ENCODE measurements at places on chromosomes 5 and 9.

- no peak for DNase-seq
These were observed 148.5 kb upstream of the OTULINL start for GRCh38 chr5:14432931-14433589.

- no peak for DNase-seq
These were observed 378.9 kb downstream of the EFNA5 start for GRCh38 chr5:107291866-107292265.

- no peak for DNase-seq
These were observed 20.4 kb upstream of the SELENOP start for GRCh38 chr5:42832060-42832459.

DNA sequence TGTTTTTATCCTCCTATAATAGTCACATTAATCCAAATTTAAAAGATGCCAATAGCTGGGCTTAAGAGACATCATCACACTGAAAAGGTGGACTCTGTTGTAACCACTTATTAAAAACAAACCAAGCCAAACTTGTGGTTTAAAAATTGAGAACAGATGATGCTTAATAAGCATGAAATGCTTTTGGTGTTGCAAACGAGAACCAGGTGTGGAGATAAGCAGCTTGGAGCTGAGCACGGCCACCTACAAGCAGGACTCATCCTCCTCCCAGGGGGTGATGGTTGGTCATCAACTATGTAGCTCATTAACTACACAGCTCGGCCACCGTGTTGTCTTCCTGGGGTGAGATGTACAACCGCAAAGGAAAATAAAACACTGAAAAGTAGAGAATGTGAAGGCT lies 154.4 kb downstream of the NPR3 start:
- DNase-seq = no peak

DNA sequence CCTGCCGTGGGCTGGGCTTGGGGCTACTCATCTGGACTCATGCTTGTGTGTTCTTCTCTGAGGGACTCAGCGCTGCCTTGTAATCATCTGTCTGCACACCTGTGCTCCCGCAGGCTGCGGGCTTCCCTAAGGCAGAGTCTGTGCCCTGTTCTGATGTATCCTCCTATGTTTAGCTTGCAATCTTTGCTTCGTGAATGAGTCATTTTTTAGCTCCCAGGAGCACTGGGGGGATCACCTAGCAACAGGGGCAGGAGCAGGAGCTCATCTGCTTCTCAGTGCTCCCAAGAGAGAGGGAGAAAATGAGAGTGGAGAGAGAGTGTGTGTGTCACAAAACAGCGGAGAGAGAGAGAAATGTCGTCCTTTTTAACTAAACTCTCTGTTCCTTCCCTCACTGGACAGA lies 202.4 kb upstream of the ZNF618 start:
- no peak for DNase-seq

DNA sequence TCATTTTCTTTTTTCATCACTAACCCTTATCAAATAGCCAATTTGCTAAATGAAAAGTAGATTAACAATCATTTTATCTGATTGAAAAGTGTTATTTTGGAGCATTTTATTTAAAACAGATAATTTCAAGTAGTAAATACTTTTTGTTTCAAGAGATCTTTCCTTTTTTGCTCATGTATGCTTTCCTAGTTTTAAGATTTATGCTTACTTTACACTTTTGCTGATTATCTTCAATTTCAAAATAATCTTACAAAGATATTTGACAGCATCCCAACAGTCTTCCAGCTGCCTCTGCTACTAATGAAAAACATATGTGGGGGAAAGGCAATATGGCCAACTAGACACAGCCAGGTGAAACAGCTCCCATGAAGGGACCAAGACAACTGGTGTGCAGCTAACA lies 1027.3 kb upstream of the CDH9 start:
- DNase-seq = no peak

DNA sequence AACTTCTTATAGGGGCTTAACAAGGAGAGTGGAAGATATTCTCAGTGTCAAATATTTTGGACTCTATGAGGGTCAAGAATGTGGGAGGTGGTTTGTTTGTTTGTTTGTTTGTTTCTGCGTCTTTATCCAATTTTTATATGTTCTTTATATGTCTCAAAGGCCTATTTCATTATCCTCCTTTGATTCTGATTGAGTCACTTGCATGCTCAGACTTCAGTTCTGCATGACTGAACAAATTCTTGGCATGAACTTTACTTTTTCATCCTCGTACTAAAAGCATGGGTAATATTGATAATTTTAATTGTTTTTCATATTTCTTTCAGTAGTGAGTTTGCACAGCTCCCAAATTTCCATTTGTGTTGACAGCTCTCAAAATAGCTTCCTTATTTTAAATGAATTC lies 19.2 kb upstream of the ERBIN start:
- DNase-seq = no peak

- no peak for DNase-seq
These were observed 848.8 kb downstream of the MAT2B start for GRCh38 chr5:164354139-164354751.

GRCh38 chr9:137299938-137300337 lies 2.1 kb downstream of the NRARP start:
- no peak for DNase-seq

DNA sequence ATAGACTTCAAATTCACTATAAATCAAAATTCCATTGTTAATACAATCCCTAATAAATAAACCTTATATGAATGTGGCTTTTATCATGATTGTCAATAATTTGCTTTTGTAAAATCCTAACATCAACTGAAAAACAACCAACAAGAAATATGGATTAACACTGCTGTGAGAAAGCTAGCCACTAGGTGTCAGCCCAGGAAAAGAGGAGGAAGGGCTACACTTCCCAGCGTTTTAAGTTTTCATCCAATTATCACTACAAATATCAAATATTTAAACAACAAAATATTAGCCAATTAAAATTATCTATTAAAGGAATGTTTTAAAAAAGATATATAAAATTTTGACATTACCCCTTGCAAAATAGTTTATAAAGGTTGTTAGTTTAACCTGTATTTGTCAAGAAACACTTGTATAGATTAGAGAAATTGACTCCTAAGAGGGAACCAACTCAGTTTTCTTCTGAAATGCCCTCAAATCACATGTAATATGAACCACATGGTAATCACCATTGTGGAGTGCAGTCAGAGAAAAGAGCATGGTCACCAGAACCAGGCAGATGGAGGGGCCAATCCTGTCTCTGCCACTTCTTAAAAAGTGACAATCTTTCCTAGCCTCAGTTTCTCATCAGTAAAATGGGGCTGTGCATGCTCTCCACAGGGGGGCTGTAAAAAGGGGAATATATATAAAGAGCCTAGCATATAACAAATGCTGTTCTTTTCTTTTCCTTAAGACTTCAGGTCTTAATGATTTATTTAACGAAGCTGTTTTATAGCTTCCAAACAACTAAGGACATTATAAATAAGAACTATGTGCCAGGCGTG lies 188.2 kb downstream of the CRB2 start:
- DNase-seq = no peak

DNA sequence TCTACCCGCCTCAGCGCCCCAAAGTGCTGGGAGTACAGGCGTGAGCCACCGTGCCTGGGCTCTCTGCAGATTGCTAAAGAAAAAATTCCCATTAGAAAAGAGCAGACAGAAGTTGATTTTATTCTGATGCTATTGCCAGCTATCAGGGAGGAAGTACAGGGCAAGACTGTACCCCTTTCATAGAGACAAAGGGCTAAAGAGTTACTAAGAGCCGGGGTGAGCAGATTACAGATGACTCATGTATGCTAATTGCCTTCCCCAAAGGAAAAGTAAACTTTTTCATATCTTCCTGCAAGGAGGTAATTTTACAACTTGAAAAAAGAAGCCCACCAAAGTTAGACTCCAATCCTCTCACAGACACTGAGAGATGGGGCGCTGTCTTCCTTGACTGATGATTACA lies 42.3 kb upstream of the MCTP1 start:
- DNase-seq = no peak

GRCh38 chr5:15798006-15798405 lies 298.0 kb downstream of the FBXL7 start:
- DNase-seq = no peak

GRCh38 chr9:99411479-99412115 lies 189.5 kb downstream of the SEC61B start:
- no peak for DNase-seq

DNA sequence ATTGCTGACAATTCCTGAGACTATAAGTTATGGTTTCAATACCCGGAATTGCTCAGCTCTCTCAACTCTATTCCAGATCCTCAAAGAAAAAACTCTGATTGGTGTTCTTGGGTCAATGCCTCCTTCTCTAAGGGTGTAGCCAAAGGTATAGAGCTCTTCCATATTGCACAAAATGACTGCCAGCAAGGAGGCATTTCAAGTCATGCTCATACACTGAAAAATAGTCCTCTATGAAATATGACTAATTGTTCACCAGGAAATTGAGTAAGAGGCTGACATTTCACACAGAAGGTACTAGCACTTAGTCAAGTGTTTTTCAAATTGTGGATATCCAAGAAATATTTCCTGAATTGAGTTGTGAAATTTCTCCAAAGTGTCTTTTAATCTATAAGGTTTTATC lies 111.1 kb upstream of the KLF9 start:
- DNase-seq = no peak

- no peak for DNase-seq
These were observed 103.9 kb upstream of the NR5A1 start for GRCh38 chr9:124611106-124611505.

GRCh38 chr9:94926431-94926800 lies 199.9 kb downstream of the AOPEP start:
- DNase-seq = no peak

DNA sequence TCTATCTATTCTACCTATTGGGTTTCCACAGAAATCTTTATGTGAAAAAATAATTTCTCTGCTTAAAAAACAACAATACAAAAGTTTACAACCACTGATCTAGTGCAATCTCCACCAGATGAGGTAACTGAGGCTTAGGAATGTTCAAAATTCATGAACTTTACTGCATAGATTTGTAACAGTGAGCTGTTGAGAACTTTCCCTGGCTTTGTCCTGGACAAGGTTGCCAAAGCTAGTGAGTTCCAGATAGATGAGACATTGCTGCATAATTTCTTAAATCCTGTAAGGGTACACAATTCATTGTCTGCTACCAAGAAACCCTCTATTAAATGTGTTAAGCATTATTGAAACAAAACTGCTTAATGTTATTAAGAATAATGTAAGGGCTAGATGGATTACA lies 102.7 kb downstream of the OSMR start:
- no peak for DNase-seq

- no peak for DNase-seq
These were observed 176.2 kb downstream of the ICE1 start for GRCh38 chr5:5598547-5599113.

DNA sequence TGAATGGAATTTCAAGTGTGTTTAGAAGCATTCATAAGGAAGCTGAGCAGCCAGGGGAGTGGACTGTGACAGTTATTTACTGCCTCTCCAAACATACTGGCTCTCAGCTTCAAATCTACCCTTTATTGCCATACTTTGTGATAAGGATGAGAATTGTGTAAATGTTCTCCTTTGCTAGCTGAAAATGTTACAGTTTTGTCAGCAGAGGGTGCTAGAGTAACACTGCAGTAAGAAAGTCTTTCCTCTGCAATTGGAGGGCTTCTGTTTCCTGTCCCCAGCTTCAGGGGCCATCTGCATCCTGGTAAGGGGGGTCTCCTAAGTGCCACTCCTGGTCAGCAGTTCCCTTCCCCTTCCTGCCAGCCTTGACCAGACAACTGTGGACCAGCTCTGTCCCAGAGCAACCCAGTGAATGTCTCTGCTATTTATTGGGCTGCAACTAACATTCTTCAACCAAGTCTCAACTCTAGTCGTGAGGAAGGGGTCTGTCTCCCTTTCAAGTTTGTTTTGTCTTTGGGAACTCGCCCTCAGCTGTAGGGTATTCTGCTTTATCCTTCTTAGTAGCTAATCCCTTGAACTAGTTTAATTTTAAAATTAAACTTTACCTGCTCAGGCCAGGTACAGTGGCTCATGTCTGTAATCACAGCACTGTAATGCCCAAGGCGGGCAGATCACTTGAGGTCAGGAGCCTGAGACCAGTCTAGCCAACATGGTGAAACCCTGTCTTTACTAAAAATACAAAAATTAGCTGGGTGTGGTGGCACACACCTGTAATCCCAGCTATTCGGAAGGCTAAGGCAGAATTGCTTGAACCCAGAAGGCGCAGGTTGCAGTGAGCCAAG lies 45.3 kb downstream of the RAPGEF6 start:
- no peak for DNase-seq

- no peak for DNase-seq
These were observed 14.6 kb upstream of the TNIP1 start for GRCh38 chr5:151095341-151096000.

GRCh38 chr9:135098400-135099105 lies 11.1 kb downstream of the OLFM1 start:
- no peak for DNase-seq

GRCh38 chr5:134794082-134794481 lies 35.5 kb downstream of the DDX46 start:
- no peak for DNase-seq

DNA sequence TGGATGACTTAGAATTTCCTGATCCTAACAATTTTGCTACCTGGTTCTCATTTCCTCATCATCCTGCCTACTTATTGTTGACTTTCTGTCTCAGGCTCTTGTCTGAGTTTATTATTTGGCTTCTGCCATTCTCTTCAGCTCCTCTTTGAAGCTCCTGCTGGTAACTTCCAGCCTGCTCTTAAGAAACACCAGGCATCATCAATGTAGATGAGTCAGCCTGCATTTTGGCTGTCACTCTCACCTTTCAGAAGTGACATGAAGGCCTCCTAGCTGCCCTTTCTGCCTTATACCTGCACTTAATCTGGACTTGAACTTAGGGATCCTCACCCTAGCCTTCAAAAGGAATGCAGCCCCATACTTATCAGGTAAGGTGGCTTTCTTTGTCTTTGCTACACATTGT lies 551.8 kb upstream of the ZNF608 start:
- no peak for DNase-seq

GRCh38 chr5:6712142-6712576 lies 1.1 kb upstream of the TENT4A start:
- peak; percentile 85 for DNase-seq

GRCh38 chr9:6628704-6629103 lies 16.8 kb downstream of the GLDC start:
- no peak for DNase-seq

GRCh38 chr5:40240111-40240510 lies 439.6 kb upstream of the PTGER4 start:
- no peak for DNase-seq

- no peak for DNase-seq
These were observed 733 bp downstream of the COL23A1 start for GRCh38 chr5:178589180-178590140.

DNA sequence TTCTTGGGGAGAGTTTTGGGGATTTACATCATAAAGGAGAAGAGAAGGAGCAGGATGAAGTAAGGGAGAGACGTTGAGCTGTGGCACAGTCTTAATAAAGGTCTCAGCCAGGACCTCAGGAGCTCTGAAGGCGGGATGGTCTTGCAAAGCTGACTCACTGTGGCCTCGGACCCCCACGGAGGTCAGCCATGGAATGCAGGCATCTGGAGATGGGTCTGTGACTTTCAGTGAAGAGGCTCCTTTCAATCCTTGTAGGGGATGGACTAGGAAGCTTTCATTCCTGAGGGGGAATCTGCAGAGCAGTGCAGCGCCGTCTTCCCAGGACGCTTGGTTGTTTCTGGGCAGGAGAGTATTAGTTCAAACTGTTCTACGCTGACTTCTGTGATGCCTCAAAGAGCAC lies 65.7 kb upstream of the BASP1 start:
- DNase-seq = no peak

GRCh38 chr5:73748510-73749400 lies 122.8 kb downstream of the ARHGEF28 start:
- DNase-seq = no peak

GRCh38 chr5:78538240-78538850 lies 110.2 kb downstream of the LHFPL2 start:
- no peak for DNase-seq
